ENCODE measurements at places on chromosomes 1 and 21.

GRCh38 chr1:33442141-33442540, 11.2 kb upstream of the PHC2 start:
- no peak for DNase-seq

- DNase-seq, result no peak
Measured at GRCh38 chr1:24896596-24897262, 33.3 kb downstream of the RUNX3 start.

- DNase-seq, result no peak
Measured at GRCh38 chr21:41479686-41480085, 28.3 kb downstream of the TMPRSS2 start.

- DNase-seq, result no peak
Measured at GRCh38 chr1:83815330-83815729, 183.6 kb downstream of the TTLL7 start.

DNA sequence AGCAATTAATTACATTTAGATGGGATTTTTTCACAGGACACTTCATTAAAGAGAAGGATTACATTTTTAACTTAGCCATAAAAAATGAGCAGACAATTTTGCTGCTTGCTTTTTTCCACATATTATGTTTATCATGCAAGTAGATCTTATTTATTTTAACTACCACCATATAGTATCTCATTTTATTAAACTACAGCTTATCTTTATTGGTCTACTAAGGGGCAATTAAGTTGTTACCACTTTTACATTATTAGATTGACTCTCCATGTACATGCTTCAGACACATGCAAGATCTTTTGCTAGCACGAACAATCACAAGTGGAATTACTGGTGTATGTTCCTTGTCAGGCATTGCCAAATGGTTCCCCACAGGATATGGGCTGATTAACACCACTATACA, 99.8 kb upstream of the NFIA start:
- DNase-seq, result no peak

DNA sequence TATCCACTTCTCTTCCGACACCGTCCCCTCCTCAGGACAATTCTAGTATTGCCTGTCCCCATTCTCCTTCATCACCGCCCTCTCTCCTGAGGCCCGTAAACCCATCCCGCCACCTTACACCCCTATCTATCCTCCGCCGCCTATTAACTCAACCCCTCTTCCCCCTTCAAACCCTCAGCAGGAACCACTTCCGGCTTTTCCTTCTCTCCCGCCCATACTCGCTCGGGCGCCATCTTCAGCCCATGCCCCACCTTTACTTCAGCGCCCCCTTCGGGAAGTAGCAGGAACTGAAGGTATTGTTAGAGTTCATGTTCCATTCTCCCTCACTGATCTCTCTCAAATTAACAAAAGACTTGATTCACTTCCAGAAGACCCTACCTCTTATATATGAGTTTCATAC, 31.6 kb downstream of the VN1R5 start:
- no peak for DNase-seq

DNA sequence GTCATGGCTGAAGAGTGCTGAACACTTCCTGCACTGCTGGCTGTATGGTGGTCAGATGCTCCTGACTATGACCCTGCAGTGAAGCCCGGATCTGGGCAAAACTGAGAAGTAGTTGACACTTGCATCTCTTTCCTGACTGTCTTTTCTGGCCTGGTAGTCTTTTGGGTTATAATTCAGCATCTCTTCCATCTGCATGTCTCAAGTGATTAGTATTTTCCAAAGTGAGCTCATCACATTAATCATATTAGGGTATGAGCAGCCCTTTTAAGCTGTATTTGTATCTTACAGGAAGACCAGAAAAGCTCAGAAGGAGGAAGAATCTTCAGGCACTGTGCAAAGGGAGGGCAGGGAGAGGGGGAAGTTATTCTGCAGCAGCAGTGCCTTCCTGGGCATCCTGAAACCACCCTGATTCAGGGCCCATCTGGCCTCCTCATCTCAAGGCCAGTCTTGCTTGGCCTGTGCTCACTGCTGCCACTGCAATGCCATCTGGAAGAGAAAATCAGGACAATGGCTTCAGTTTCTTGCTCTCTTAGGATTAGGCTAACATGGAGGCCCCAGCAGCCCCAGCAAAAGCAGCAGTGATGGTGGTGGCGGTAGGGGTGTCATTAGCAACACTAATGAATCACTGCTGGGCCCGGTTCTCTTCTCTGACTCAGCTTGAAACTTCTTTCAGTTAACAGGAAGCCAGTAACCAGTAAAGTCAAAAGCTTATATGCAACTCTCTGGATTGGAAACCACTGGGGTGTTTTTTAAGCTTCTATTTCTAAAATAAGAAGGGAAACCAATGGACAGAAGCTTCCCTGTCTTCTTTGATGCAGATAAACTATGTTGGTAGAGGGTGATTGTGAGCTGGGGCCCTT, 63.3 kb upstream of the WDR26 start:
- DNase-seq, result no peak

- no peak for DNase-seq
Measured at GRCh38 chr21:46018615-46019014, 37.0 kb downstream of the COL6A1 start.

DNA sequence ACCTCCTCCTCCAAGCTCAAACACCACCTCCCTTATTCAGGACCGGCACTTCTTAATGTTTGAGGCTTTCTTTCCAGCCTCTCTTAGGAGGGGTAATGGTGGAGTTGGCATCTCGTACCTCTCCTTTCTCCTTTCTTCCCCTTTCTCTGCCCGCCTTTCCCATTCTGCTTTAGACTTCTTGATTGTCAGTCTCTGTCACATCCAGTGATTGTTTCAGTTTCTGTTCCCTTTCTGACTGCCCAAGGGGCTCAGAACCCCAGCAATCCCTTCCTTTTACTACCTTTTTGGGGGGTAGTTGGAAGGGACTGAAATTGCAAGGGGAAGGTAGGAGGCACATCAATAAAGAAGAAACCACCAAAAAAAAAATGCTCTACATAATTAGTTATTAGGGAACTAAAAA, 5.6 kb downstream of the ELK4 start:
- no peak for DNase-seq

GRCh38 chr21:45465105-45465504, 60.1 kb downstream of the COL18A1 start:
- DNase-seq, result no peak

DNA sequence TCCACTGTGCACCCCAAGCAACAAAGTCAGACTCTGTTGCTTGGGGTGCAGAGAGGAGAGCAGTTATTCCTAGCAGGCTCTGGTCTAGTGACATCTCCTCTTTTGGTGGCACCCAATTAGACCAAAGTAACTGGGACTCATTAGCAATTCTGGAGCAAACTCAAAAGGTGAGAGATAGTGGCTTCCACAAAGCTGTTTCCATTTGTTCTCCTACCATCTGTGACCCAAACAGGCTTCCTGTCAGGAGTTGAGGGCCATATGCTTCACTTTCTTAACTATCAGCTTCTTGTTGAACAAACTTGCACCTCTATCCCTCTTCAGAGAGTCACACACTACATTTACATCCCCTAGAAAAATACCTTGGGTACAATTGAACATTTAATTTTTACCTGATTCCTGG, 1.5 kb upstream of the ATXN7L2 start:
- no peak for DNase-seq
